ENCODE measurements at places on chromosomes 2 and 18.

DNA sequence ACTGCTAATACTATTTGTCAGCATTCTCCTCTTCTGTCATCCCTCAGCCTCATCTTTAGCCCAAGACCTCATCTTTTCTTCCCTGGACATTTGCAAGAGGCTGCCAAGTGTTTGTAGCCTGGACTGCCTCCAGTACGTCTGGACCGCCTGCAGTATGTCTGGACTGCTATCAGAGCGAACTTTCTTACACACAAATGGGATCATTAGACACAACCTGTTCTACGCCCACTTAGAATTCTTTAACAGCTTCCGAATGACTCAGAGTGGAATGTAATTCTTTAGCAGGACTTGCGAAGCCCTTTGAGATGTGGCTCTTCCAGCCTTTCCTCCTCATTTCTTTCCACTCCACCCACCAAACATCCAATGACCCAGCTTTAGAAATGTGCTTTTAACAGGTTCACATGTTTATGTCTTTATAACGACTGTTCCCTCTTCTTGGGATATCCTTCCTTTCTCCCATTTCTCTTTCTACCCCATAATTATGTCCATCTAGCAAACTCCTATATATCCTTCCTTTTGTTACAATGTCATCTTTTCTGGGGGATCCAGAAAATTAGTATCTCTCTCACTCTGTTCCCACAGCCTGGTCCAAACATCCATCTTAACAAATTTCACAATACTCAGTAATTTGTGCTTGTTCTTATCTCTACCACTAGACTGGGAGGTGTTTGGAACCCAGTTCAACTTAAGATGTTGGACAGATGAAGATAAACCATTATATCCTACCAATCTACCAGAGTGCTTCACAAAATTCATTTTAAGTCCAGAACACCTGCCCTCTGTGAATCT lies 171.3 kb upstream of the PGAP1 start:
- DNase-seq: no peak

- DNase-seq: no peak
Measured at GRCh38 chr2:3483227-3483985, 35.9 kb downstream of the ADI1 start.

DNA sequence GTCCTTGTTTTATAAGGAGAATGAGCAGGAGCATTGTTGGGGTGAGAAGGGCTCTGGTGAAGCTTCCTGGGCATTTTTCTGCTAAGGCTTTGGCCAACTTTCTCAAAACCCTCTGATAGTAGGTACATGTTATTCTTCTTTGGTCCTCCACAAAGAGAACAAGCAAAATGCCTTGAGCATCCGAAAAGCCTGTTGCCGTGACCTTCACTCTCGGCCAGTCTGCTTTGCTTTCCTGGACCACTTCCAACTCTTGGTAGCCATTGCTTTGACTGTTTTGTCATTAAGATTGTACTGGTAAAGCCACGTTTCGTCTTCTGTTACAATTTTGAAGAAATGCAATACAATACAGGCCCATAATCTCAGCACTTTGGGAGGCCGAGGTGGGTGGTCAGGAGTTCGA lies 27.4 kb upstream of the ALLC start:
- no peak for DNase-seq

DNA sequence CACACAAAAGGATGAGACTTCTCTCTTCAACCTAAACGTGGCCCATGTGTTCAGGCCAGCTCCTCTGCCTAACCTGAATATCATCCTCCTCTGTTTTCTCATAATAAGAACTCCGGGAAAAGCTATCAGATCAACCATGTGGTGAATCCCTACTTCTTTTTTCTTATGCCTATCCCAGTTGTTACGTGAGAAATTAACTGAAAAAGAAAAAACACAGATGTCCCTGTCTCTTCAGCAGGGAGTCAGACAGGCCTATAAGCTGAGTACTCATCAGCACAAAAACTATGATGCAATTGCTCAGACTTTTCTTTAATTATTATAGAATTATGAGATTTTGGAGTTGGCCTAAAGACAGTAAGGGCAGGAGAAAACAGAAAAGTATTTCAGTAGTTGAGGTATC lies 613.0 kb upstream of the FSHR start:
- no peak for DNase-seq

- no peak for DNase-seq
Measured at GRCh38 chr2:65499216-65499615, 66.8 kb upstream of the SPRED2 start.

- no peak for DNase-seq
Measured at GRCh38 chr18:26456070-26456491, 92.3 kb downstream of the KCTD1 start.

- DNase-seq: no peak
Measured at GRCh38 chr2:1837458-1837857, 93.1 kb upstream of the PXDN start.

- DNase-seq: no peak
Measured at GRCh38 chr2:177669201-177669600, 276.6 kb downstream of the AGPS start.

DNA sequence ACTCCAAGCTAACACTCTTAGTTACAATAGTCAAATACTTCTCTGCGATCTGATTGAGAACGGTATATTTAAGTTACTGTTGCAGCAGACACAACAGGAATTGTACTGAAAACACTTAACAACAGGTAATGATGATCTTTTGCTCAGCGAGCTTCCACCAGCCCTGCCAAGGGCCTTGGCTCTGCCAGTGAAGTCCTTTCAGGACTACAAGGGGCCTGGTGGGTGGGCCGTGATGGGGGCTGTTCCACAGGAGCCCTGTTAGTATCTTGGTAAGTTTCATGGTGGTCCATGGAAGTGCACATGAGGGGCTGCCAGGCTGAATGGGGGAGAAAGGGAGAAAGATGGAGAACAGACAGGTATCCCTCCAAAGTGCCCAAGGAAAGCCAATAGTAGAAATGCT lies 178.6 kb upstream of the DOK6 start:
- no peak for DNase-seq

- DNase-seq: no peak
Measured at GRCh38 chr2:181790716-181791649, 100.5 kb upstream of the ITPRID2 start.

DNA sequence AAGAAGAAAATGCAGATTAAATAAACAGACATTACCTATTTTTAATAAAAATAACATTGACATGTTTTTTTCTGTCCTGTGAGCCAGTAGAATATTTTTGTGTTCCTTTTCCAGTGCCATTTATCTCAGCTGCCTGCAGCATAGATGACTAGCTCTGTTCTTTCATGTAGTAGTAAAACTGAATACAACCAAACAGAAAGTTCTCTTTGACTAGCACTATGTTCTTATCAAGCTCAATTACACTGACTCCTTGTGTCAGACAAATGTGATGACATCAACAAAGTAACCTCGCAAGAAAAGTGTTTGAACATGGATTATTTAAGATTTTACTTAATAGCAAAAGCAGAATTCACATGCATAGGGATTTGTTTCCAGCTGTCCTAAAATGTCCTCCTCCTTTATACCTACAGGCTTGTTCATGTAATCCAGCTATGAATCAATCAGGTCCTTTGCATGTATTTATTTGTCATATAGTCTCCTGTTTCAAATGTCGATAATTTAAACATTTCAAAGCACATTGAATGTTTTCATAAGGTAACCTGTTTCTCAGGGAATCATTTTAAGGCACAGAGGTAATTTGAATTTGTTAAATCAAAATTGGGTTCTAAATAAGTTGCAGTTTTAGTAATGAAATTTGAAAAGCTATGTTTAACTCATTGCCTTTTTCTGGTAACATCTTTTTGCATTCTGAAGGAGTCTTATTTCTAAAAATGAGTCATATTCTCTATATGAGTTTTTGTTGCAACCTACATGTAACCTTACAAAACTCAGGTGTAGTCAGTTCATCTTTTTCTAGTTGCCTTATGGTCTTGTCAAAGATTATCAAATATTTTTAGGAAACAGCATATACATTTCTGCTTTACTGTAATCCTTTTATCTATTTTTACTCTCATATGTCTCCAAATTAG lies 215.3 kb upstream of the GULP1 start:
- DNase-seq: no peak

DNA sequence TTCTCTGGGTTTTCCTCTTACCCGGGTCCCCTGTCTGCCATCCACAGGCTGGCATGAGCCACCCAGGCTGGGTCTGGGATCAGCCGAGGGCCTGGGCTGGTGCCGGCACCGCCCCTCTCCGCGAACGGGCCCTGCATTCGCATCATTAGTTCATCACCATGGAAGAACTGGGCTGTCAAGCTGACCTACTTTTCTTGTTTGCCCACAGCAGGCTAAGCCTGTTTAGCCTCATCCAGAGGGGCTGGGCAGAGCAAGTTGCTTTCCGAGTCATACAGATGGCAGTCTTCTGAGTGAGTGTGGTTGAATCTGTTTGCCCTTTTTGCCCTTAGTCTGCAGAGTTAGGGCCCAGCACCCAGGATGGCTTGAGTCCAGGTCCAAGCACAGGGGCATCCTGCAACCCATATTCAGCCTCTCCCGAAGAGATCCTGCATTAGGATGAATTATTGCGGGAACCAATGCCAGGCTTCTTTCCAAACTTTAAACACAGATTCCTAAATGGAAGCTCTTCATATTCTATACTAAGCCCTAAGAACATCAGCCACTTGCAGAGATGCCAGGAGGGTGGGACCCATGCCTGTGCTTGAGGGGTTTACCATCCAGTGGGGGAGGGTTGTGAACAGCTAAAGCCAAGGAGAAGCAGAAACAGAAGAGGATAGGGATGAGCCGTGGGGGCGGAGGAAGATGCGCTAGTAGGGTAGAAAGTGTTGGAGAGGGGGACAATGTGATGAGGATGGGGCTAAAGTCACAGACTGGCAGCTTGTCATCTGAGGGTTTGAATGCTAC lies 68.0 kb downstream of the NPAS2 start:
- DNase-seq: no peak

DNA sequence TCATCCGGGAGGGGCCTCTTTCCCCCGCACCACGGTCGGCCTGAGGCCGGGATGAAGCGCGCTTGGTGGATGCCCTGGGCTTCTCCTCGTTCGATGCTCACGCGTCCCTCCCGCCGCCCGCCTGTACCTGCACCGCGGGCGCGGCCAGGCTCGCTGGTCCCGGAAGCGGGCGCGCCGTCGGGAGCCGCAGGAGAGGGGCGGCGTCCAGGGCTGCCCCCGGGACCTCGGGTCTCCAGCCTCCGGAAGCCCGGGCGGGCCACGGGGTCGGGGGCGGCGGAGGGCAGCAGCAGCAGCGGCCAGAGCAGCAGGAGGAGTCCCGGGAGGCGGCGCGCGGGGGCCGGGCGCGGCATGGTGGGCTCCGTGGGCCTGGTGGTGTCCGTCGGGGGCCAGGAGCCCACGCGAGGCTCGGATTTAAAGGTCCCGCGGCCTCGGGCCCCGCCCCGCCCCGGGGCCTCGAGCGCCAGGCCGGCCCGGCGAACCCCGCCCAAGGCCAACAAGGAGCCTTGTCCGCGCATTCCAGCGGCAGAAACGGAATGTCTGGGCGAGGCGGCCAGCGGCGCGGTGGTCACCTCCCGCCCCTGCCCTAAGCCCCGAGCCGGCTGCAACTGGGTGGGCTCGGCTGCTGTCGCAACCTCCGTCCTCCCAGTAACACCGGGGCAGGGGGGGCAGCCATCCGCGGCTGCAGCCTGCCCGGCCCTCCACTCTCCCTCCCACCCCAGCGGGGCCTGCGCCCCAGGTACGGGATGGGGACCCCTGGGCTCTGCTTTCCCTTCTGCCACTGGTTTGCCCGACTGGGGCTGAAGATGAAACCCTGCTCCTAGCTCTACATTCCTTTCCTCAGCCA lies at the start of gene MATN3:
TSS of gene MATN3 (minus strand) at position 387 of the 844 bp plus-strand sequence. CDS start at position 350, 37 bp downstream.
- DNase-seq: no peak

DNA sequence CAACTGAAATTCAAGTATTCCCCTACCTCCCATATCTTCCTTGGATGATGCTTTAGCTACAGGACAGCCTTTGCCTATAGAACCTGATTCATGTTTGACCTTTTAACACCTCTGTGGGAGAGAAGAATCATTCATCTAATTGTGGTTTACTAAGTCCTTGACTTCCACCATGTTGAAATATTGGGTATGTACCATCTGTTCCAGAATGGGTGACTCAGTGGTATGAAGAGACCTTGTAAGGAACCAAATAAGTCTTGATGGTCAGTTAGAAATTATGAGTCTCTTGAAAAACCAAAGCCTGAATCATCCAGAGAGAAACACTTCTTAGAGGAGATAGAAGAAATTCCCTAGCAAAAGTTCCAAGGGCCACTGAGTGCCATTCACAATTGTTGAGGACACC lies 27.5 kb downstream of the STAMBP start:
- DNase-seq: no peak

- DNase-seq: no peak
Measured at GRCh38 chr18:74337155-74337911, 21.7 kb downstream of the C18orf63 start.

- DNase-seq: no peak
Measured at GRCh38 chr18:70036771-70037347, 89.2 kb upstream of the CD226 start.

DNA sequence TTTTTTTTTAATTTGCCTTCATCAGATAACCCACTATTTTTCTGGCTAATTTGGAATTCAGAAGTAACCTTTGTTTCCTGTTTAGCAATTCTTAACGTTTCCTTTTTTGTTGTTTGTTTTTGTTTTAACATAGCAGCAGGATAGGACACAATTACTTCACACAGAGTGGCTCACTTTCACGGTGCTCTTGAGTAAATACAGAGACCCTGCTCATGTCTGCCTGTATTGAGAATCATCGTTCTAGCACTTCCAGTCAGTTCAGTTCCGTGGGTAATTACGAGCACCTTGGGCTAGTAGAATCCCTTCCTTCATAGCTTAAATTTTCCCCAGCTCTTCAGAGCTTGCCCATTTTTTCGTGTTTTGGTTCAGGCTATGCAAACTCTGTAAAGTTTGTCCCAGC lies 1225.4 kb upstream of the LRRTM1 start:
- DNase-seq: no peak

GRCh38 chr2:49113046-49113445 lies 41.3 kb downstream of the FSHR start:
- DNase-seq: no peak

- DNase-seq: no peak
Measured at GRCh38 chr18:41320100-41320499, 634.9 kb upstream of the PIK3C3 start.

DNA sequence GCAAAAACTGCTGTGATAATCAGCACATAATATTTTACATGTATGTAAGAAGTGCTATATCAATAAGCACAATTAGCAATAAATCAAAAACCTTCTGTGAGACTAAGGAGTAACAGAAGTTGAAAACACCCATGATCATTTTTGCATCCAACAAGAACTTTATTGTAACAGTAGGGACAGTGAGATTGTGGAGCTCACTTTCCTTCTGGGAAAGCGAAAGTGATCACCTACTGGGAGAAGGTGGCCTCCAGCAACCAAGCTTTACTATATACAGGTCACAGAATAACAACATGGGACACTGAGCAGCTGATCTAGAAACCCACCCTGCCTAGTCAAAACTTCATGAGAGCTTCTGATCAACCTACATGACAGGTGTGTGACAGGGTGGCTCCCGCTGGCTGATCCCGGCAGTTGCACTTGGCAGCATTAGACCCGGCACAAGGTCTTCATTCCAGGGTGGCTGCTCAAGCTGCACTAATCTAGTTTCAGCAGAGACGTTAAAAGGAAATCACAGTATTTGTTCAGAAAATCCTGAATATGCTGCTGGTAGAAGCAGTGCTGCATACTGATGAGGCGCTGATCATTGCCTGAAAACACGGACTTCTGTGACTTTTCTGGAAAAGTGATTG lies 63.5 kb upstream of the ARL5A start:
- DNase-seq: no peak
